ENCODE measurements at places on chromosomes 3 and 15.
A peak's percentile ranks its signal among the peaks of the same experiment; 100 is the strongest.

GRCh38 chr3:15520804-15521572 lies 518 bp downstream of the COLQ start:
- no peak for DNase-seq

- DNase-seq: no peak
Observed at GRCh38 chr3:157043771-157044170, 116.2 kb downstream of the CCNL1 start.

DNA sequence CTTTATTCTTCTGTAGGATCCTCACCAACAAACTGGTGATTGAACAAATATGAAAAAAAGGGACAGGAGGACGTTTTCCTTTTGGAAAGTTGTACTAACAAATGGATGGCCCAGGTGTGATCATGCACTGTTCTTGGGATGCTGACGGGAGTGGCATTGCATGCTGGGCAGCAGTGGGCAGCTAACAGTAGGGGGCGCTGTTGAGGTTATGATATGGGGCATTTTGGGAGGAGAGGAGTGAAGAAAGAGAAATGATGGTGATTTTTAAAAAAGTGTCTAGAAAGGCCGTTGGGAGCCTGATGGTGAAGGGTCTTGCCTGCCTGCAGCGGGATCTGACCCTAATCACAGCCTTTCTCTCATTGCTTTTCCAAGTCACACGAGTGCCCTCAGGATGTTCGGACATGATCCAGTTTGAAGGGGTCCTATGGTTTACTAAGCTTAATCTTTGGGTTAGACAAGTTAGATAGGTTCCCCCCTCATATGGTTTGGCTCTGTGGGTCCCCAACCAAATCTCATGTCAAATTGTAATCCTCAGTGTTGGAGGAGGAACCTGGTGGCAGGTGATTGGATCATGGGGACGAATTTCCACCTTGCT lies 46.2 kb upstream of the PRTG start:
- DNase-seq: peak; percentile 23

GRCh38 chr3:123632161-123632655 lies 47.4 kb upstream of the HACD2 start:
- DNase-seq: no peak

DNA sequence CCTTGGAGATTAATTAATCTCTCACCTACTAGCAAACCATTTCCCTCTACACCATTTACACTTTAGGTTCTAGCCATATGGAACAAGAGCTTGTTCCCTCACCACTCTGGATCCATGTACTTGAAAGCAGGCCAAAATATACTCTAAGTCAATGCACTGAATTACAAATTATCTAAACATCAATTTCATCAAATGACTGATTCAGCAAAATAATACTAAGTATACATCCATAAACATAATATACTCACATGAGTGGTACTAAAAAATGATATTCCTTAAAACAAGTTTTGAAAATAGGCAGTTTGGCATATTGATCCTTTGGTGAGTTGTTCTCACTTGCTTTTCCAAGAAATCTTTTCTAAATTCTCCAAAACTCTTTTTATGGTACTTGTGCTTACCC lies 459.7 kb upstream of the ZNF385D start:
- no peak for DNase-seq

DNA sequence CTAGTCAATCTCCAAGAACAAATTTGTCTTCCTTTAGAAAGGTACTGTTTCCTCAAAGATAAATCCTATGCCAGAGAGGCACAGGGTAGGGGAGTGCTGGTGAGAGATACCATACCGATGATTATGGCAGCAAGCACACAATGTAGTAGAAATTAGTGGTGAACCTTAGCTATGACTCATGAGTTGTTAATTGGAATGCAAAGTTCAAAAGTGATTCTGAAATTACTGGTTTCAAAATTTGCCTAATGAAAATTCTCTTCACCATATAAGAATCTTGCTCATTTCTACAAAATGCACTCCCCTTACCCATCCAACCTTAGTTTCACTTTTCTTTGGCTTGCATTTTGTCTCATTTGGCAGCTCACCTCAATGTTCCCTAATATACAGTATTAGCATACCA lies 139.5 kb upstream of the SLC2A2 start:
- no peak for DNase-seq

- DNase-seq: no peak
Observed at GRCh38 chr3:8325306-8325705, 176.3 kb upstream of the LMCD1 start.

GRCh38 chr3:108486338-108486737 lies 24.1 kb downstream of the MYH15 start:
- no peak for DNase-seq

GRCh38 chr3:76869726-76870384 lies 170.0 kb upstream of the ROBO2 start:
- DNase-seq: no peak

- no peak for DNase-seq
Observed at GRCh38 chr3:47669026-47669749, 90.5 kb upstream of the CSPG5 start.

DNA sequence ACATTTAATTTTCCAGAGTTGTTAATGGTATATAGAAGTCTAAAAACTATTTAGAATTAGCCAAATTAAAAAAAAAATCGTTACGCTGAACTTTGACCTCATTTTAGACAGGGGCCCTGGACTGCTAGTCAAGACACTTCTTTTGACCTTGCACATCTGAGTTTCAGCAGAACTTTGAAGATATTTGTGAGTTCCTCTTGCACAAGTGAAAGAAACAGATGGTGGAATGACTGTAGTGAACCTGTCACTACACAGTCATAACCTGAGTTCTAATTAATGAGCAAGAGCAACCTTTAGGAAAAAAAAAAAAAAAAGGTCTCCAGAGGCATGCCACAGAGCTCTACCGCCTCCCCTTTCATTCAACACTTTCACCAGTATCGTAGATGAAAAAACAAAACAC lies 5.3 kb downstream of the MYO5C start:
- no peak for DNase-seq

GRCh38 chr3:37693511-37694283 lies 168.0 kb upstream of the CTDSPL start:
- DNase-seq: no peak

All from HCT116 (cell line).